Memory B cell (primary cell): ENCODE measurements at places on chromosomes 3 and 15.

DNA sequence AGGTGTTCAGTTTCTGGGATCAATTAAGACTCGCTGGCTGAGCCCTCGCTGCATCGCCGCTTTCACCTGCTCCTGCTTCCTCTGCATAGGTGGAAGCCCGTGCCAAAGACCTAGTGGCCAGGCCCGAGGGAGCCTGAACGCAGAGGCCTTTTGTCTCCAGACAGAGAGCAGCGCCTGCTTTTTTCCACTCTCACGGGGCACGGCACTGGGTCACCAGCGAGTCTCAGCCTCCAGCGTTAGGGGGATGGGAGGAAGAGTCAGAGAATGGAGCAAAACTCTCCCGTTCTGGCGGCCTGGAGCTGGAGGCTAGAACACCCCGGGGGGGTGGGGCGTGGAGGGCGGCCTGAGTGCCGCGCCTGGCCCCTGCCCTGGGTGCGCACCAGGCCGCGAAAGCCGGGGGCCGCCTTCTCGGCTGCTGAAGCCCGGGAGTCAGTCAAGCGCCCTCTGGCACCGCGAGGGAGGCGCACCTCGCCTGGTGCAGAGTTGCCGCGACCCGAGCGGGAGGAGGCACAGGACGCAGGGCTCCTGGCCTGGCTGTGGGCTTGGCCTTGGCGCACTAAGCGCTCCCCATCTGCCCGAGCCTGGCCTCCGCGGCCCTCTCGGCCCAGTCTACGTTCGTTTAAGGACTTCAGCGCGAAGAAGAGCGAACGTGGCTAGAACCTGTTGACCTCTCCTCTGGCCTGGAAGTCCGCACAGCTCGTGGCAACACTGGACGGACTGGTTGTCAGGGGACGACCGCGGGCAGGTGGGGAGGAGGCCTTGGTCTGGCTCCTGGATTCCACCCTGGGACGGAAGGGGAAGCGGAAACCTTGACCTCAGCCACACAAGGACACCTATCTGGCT, 21.5 kb downstream of the NR2F2 start:
- no peak for DNase-seq

DNA sequence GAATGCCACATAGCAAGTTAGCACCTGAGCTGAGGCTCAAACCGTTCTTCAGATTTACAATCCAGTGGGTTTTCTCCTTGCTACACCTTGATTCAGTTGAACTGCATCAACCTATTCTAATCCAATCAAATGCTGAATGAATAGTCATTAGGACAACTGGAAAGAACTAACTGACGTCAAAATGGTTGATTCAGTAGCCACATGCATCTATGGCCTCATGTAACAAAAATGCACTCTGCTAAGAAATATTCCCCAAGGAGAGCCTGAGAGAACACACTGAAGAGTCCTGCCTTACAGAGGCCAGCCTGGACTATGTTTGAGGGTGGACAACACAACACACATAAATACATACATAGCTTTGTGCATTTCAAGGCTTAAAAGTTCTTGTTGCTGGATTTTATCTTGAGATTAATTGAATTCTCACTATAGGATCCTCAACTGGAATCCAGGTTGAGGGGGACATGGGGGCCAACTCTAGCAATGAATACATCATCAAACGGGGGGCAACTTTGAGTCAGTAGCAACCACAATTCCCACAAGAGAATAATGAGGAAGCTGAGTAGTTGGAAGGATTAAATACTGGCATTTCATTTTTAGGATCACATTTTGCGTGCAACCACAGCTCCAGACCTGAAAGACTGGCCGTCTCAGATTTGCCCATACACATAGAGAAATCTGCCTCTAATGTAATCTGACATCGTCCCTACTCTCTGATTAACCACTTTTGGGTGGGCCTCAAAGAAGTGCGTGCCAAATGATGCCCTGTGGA, 280.2 kb upstream of the ICE2 start:
- no peak for DNase-seq

DNA sequence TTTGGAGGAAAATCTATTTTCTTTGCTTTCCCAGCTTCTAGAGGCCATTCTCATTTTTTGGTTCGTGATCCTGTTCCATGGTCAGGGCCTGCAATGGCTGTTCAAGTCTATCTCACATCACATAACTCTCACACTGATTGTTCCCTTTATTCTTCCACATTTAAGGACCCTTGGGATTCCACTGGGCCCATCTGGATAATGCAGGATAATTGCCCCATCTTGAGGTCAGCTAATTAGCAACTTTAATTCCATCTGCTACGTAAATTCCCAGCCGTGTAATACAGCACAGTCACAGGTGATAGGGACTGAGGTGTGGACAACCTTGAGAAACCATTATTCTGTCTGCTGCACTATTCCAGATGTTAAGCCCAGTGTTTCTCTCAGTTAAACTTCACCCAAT, 311.6 kb upstream of the CNTN4 start:
- no peak for DNase-seq

DNA sequence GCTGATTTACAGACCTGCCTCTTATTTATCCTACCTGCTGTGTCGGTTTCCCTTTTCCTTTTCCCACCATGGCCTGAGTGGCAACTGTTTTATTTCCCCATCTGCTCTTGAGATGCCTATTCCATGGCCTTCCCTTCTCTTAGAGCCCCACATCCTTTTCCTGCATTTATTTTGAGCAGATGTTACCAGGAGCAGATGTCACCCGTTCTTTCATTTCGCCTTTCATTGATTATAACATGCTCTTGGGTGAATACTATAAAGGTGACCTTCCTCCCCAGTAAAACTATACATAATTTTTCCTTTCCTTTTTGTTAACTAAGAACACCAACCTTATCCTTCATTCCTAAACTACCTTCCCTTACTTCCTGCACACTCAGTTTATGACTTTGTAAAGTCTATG, 8.5 kb upstream of the P2RY1 start:
- no peak for DNase-seq

- no peak for DNase-seq
Observed at GRCh38 chr3:1903111-1903510, 195.6 kb upstream of the CNTN4 start.

GRCh38 chr3:143653493-143653892, 194.8 kb downstream of the SLC9A9 start:
- no peak for DNase-seq

DNA sequence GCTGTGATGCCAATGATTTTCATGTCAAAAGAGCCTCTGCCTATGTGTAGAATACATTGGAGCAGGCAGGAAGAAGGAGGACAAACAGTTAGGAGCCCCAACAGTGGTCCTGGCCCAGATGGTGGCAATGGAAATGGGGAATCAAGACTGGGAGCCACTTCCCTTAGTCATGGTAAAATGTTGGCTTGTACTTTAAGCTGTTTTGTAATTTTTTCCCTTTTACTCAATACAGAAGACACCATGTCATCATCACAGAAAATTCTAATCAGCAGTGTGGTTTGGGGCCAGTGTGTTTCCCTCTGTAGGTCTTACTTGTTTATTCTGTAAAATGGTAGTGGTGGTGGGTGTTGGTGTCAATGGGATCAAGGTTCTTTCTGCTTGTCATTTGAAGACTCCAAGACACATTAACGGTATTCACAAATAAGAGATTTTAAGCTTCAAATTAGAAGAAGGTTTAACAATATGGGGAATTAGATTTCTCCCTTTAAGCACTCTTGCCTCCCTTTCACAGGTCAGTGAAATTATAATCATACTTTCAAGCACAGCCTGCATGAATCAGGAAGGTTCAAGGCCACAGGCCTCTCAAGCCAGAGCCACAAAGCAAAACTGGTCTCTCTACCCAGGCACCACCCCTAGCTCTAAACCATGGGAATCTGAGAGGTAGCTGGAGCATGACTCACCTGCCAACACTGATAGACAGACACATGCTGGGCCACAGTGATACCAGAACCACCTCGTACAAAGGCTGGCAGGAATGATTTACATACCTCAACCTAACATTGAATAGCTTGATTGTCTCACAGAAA, 24.9 kb downstream of the SIAH2 start:
- no peak for DNase-seq

DNA sequence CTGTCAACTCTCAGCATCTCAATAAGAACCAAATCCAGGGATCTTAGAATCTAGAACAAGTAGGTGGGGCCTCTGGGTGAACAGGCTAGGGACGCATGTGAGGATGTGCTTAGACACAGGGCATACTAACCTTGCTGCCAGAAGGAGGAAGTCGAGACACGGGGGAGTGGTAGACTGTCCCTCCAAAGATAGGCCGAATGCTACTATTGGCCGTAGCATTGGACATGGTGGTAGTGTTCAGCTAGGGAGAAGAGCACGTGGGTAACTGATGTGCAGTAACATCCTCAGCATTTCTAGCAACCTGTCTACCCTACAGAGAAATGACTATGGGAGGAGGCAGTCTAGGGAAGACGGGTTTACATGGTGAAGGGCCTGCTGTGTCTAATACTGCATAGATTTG, 15.6 kb downstream of the RCCD1 start:
- no peak for DNase-seq

DNA sequence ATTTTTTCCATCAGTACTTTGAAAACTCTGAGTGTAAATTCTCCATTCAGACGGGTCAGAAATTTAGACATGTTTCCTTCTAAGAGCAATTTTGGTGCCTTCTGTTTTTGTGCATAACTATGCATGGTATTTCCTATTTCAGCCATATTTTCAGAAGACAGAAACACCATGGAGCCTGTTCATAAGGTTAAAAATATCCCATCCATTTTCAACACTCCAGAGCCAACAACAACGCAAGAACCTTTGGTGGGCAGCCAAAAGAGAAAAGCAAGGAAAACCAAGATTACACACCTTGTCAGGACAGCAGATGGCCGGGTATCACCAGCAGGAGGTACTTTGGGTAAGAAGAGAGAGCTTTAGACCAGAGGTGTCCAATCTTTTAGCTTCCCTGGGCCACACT, 275.6 kb downstream of the BBX start:
- no peak for DNase-seq

- DNase-seq: no peak
Observed at GRCh38 chr15:72785432-72785831, 1.9 kb upstream of the ADPGK start.

DNA sequence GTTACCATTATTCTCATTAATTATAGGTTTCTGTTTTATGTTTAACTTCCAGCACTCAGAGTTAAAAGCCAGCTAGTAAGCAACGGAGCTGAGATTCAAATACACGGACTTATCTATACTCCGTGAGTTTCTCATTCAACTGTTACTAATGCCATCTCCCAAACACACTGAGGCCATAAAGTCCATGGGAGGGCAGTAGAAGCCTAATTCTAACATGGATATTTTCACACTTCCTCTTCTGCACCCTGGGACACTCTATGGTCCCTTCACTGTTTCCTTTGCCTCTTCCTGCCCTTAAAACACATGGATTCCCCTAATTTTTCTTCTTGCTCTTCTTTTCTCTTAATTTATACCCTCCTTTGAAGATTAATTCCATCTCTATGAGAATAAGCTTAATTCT, 245.0 kb downstream of the KLF13 start:
- no peak for DNase-seq

DNA sequence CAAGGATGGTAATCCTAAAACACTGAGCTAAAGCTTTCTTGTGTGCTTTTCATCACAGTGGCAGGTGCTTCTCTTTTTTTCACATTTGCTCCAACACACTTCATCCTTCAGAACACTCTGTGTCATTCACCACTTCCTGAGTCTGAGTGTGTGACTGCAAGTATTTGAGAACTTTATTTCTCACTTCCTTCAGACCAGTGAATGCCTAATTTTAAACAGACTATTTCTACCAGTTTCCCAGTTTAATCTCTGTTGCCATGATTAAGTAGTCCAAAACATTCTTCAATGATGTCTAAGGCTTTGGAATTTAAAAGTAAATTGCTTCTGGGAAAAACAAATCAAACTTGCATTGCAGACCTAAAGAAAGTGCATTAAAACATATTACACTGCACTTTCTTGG, 541.2 kb downstream of the RBMS3 start:
- DNase-seq: no peak

- DNase-seq: no peak
Observed at GRCh38 chr3:171132873-171133272, 106.4 kb upstream of the SLC2A2 start.

GRCh38 chr15:93943586-93943985, 287.8 kb upstream of the MCTP2 start:
- DNase-seq: no peak

DNA sequence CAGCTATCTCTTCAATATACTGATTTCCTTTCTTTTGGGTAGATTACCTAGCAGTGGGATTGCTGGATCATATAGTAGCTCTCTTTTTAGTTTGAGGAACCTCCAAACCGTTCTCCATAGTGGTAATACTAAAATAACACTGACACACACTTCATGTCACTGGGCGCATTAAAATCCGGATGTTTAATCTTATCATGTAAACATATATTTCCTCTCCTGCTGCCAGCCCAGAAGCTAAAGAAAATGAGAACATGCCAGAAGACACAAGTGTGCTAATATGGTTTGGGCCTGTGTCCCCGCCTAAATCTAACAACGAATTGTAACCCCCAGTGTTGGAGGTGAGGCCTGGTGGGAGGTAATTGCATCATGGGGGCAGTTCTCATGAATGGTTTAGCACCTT, 23.6 kb upstream of the KCNMB2 start:
- DNase-seq: no peak

DNA sequence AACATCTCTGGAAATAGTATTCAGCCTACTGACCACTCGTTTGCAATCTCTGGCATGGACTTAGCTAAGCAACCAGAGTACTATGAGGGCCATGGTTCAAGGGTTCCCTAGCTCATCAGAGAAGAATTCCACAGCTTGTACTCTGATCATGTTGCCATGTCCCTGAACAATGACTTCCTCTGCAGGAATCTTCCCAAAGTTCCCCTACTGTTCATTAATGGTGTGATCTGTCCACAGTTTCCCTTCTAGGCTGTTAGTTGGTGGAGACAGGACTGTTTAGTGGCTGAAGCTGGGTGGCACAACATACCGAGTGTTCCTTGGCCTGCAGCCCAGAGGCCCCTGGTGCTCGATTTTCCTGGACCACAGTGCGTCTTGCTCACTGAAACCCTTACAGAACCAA, 44.4 kb upstream of the GALNT15 start:
- no peak for DNase-seq

DNA sequence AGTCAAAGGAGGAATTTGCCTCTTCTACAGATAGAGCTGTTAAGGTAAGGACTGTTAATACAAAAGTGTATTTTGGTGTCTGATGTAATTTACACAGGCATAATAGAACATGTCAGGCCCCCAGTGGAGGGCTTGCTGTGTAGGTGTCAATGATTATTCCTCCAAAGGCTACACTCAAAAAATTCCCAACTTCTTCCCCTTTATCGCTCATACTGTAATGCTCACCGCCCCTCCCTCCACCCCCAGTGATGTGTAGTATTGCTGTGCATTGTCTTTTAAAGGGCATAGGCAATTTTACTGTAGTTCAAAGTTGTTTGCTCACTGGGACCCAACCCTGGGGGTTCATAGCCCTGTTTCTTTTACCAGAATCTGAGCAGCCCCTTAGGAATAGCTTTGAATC, 32.2 kb downstream of the NSUN3 start:
- no peak for DNase-seq

GRCh38 chr3:197549261-197549885, 6.4 kb downstream of the BDH1 start:
- no peak for DNase-seq

- DNase-seq: no peak
Observed at GRCh38 chr15:39641191-39641889, 60.5 kb downstream of the THBS1 start.
